ENCODE measurements at places on chromosomes 2 and 18.
A peak's percentile ranks its signal among the peaks of the same experiment; 100 is the strongest.

DNA sequence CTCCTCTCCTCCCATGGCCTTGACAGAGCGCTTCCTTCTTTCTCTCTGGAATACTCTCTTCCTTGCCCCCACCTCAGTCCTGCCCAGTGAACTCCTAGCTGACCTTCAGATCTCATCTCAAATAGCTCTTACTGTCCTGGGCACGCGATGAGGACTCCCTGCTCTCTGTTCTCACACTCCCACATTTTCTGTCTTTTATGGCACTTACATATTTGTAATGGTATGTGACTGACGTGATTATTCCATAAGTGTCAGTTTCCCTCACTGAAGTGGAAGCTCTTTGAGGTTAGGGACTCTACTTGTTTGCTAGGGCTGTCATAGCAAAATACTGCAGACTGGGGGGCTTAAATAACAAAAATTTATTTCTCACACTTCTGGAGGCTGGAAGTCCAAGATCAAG is 1.7 kb upstream of the DYSF start:
- DNase-seq, result no peak

- no peak for DNase-seq
Observed at GRCh38 chr2:200670313-200670712, 84.5 kb downstream of the AOX1 start.

DNA sequence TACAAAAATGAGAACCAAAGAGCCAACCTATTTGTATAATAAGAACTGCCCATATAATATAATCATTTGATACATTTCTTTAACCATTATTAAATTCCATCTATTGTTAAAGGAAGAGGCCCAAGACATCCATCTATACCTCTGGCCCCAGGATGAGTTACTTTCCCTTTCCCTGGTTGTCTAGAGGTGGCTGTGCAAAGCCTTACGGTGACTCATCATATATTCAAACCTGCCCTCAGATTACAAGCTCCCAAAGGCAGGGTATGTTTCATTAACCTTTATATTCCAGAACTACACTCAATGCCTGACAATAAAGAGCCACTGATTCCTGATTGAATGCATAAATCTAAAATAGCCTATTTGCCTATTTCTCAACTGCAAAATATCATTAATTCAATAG is 105.8 kb upstream of the PID1 start:
- DNase-seq, result no peak

DNA sequence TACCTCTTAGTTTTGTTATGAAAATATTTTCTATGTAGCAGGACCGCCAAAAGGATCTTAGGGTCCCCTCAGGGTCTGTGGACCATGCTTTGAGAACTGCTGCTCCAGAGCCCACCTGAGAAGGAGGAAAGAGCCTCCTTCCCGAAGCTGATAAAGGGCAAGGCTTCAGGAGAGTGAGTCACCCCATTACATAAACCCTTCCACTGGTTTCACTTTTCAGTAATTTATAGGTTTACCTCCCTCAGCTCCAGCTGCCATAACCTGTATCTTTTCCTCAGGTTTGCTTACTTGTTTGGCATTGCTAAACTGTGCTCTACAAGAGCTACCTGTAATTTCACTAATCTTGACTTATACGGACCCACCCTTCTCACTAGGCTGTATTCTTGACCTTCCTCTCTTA is 6.6 kb downstream of the TTLL4 start:
- DNase-seq, result no peak

DNA sequence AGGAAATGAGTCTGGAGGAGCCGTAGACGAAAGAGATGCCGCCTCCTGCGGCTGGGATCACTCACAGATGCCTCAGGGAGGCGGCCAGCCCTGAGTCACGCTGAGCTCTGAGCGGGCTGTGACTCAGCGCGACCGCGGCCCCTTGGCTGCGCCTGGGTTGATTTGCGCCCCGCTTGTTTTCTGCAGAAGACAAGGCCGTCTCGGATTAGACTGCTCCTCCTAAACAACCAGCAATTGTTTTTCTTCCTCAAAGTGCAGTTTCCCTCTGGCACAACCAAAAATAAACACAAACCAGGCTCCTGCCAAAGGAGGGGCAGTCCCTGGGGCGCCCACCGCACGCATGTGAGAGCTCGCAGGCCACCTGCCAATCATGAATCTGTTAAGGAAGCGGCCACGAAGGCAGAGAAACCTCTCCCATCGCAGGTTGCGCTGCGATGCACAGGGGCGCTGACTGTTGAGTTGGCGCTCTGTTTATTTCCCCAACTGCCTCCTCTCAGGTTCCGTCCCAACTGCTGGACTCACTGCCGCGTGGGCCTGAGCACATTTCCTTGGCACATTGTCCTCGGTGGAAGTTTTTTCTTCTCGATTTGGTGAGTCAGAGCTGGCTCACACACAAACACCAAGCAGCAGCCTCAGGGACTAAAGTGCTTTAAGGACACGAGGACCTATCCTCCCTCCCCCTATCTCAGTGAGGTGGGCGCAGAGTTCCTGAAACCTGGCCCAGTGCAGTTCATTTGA is 85.2 kb upstream of the NDUFV2 start:
- DNase-seq, result peak; percentile 35

DNA sequence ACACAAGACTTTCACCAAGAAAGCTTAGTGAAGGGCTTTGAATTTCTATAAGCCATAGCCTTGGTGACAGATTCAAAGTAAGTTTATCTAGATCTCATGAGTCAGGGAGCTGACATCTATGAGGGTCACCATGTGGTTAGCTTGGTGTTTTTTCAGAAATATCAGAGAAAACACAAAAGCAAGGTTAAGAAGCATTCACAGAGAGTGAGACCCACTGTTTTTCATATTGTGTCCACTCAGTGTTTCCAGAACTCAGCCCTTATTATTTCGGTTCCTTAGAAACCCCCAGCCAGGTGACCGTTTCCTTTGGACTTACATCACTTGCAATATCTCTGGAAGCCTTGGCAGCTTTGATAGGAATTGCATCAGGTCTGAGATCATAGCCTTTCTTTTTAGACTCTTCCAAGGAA is 76.6 kb downstream of the NEB start:
- DNase-seq, result no peak

DNA sequence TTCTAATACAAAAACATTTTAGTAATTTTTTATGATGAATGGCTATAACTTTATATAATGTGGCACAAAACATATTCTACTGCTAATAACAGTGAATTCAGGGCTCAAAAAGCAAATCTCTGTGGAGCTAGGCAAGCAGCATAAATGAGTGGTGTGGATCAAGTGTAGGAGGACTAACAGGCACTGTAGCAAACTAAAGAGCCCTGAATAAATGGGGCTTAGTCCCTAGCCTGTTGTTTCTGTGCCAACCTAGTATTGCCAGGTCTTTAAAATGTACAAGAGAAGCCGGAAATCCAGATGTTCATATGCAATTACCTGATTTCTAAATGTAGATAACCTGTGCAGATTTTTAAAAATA is 18.5 kb downstream of the REL start:
- no peak for DNase-seq

DNA sequence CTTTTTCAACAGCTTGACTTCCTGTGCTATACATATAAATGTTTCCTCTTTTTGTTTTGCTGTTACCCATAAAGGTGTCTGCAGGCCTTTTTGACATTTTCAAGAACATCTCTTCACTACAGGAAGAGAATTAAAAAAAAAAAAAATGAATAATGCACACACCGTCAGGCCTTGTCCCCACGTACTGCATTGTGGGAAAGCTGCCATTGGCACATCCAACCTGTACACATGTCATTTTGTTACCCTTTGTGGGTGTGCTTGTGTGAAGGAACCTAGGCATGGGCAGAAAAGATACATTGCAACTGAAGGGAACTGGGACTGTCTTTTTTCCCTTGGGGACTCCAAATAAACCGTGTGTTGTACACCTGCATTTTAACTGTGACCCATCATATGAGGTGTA is 16.8 kb upstream of the TMEM37 start:
- no peak for DNase-seq

GRCh38 chr2:121004950-121005349 is 269.3 kb downstream of the GLI2 start:
- DNase-seq, result no peak

- DNase-seq, result peak; percentile 82
Observed at GRCh38 chr2:170973492-170974303, 44.6 kb downstream of the GORASP2 start.

DNA sequence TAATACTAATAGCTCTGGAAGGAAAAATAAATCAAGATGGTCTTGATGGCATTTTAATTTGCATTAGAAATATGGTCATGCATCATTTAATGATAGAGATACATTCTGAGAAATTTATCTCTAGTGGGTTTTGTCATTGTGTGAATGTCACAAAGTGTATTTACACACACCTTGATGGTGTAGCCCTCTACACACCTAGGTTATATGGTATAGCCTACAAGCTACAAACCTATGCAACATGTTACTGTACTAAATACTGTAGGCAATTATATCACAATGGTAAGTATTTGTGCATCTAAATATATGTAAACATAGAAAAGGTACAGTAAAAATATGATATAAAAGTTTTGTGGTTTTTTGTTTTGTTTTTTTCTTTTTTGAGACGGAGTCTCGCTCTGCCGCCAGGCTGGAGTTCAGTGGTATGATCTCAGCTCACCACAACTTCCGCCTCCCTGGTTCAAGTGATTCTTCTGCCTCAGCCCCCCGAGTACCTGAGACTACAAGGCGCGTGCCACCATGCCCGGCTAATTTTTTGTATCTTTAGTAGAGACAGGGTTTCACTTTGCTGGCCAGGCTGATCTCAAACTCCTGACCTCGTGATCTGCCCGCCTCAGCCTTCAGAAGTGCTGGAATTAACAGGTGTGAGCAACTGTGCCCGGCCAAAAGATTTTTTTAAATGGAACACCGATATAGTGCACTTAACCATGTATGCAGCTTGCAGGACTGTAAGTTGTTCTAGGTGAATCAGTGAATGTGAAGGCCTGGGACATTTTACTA is 83.7 kb upstream of the UBXN4 start:
- peak; percentile 44 for DNase-seq

DNA sequence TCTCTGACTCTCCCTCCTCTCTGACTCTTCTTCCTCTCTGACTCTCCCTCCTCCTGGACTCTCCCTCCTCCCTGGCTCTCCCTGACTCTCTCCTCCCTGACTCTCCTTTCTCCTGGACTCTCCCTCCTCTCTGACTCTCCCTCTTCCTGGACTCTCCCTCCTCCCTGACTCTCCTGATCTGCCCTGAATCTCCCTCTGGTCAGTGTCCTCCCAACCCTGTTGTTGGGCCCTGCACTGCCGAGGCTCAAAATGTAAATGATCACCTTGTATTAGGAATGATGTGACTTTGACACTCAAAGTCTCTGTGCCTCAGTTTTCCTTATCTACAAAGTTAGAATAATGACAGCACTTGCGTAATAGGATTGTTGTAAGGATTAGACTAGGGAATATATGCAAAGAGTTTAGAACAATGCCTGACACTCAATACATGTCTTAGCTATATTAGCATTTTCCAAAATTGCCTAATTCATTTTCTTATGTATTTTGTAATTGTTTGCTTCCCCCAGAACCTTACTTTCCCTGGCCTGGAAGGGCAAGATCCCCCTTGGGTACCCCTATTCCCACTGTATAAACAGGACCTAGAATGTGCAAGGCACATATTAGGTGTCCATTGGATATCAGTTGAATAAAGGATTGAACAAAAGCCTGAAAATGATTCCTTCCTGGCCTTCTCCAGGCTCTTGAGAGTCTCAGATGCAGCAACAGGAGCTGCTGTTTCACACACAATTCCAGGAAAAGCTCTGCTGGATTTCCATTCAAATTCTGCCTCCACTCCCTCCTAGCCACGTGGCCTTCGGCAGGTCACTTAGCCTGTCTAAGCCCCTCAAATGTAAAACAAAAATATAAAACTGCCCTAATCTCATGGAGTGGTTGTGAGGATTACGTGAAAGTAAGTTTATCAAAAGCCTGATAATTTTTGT is 170.1 kb downstream of the INHBB start:
- DNase-seq, result no peak

DNA sequence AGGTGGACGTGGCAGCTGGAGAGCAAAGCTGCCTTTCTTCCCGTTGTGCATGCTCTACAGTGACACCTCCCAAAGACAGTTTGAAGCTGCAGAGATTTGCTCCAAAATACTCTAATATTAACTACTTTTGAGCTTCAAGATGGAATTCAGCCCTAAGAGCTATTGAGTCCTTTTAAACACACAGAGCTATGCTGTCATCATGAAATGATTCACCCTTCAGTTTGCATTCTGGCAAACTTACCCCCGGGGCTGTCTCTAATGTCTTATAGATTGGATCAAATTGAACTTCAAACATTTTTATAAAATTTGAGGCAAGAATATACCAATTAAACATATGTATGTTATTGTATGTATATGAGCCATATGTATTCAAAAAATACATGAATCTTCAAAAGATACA is 110.7 kb upstream of the EFEMP1 start:
- DNase-seq, result no peak

- no peak for DNase-seq
Observed at GRCh38 chr2:187985923-187986322, 305.8 kb upstream of the GULP1 start.

All from CD4-positive, alpha-beta T cell treated with Interferon gamma for 1 hour (primary cell).